ELF-1 (cell line): ENCODE measurements at places on chromosomes 1 and 21.

DNA sequence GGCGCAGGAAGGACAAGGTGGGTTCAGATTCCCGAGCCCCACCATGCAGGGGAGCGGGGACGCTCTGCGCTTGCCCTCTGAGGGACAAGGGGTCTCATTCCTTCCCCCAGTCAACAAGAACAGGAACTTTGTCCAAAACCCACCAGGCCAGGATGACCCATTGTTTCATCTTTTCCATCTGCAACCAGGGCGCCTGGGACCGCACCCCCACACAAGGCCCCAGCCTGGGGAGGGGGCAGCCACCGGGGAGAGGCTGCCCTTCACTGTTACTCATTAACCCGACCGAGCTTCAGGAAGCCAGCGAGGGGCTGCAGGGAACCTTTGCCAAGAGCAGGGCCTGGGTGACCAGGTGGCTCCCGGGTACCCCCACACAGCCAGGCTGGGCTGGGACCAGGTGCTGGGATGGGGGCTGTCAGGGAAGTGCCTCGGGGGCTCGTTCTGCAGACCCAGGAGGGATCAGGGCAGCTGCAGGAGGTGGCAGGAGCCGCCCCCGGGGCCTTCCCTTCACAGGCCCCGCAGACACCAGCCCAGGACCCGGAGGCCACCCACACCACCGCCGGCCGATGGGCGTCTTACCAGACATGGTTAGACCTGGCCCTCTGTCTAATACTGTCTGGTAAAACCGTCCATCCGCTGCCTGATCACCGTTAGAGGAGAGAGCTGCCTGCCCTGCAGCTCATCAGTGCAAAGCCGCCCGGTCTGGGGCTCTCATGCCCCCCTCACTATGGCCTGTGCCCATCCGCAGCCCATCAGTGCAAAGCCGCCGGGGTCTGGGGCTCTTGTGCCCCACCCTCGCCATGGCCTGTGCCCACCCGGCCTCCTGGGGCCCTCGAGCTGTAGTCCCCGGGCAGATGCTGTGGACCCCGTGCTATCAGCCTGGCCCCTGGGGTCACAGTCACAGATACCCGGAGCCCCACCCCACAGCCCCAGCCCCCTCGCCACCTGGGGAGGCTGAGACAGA lies 4.9 kb upstream of the TTLL10 start:
- no peak for DNase-seq

- DNase-seq, result no peak
Measured at GRCh38 chr1:72394457-72394856, 112.1 kb upstream of the NEGR1 start.

- DNase-seq, result no peak
Measured at GRCh38 chr1:11059155-11059967, 457 bp downstream of the SRM start.

- DNase-seq, result no peak
Measured at GRCh38 chr1:243503155-243503554, 247.3 kb downstream of the SDCCAG8 start.

GRCh38 chr1:235329139-235329902 lies 951 bp downstream of the GGPS1 start:
- DNase-seq, result no peak
